ENCODE measurements at places on chromosomes 1 and 21.

- DNase-seq: no peak
Measured at GRCh38 chr21:38916214-38916964, 110.7 kb downstream of the ETS2 start.

DNA sequence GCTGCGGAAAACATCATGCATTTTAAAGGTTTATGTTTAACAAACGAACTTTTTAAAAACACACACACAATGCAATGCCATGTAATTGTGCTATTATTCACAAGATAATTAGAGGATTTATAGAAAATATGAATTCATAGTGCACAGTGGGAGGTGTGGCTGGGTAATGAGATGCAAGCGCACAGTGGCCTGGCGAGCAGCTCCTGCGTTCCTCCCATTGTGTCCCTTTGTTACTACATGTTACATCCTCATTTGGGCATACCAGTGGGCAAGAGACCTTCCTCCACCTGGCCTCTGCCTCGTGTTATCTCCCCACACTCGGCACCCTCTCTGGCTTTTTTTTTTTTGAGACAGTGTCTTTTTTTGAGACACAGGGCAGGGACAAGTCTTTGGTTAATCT is 30.0 kb upstream of the TENT5B start:
- DNase-seq: no peak

DNA sequence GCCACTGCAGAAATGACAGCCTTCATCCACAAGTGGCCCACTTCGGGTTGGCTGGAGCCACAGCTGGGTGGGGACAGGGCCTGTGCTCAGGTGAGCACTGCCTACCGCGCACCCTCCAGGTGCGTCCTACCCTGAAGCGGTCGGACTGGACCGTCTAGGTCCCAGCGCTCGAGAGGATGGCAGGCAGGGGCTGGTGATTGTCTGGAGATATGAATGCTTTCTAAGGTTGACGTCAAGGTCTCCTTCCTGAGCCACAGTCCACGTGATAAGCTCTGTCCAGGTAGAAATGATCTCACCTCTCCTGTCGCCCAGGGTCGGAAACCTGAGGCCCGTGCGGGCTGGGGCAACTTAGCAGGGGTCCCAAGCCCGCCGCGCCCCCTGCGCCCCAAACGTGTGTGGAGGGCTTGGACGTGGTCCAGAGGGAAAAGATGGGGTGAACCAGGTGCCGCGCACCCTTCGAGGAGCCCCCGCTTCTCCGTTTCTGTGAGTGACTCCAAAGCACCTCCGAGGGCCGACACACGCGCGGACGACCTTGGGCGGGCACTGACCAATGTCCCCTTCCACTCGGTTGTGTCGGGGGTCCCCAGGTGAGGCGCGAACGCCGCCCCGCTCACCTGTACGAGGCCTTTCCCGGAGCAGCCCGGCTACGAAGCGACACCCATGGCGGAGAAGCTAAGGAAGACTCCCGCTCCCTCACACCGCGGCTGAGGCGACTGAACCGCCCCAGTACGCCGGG is 853 bp upstream of the DOP1B start:
- DNase-seq: peak; percentile 17

GRCh38 chr21:14384453-14384852 is 1.5 kb upstream of the HSPA13 start:
- DNase-seq: no peak

- no peak for DNase-seq
Measured at GRCh38 chr1:66475940-66476339, 58.0 kb upstream of the SGIP1 start.

GRCh38 chr21:16587681-16588375 is 858.0 kb downstream of the USP25 start:
- DNase-seq: no peak

DNA sequence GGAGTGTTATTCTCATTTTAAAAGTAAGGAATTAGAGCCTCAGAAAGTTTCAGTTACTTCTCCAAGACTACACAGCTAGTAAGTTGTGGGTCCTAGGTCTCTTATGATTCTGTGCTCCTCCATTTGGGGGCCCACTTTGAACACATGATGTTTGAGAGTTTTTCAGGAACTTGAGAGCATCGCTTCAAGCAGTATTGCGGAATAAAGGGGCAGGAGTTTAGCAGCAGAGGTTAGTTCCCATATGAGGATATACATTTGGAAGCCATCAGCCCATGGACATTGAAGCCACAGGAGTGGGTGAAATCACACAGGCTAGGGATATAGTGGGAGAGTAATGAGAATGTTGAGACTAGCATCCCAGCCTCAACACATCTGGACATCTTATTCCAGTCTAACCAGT is 143.2 kb downstream of the RASAL2 start:
- no peak for DNase-seq

DNA sequence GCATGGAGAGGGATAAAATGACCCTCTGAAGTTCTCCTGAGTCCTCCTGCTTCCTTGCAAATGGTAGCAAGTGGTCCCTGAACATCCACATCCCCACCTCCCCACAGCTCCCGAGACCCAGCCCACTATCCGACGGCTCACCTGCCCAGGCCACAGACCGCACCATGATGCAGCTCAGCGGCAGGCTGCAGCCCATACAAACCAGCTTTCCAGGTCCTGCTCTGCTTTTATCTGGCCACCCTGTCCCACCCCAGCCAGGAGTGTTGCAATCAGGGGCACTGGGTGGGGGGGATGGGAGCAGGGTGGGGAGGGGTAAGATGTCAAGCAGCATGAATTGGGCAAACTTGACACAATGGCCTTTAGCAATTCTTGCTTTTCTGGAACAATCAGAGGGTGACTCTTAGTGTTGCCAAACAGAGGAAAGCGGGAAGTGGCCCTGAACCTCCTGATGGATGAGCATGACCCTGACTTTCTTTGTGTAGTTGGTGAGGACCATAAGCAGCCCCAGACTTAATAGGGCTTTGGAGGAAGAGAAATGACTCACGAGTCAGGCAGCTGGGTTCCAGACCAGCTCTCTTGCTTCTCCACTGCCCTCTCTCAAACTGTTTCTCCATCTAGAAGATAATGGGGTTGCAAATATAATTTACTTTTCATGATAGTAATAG is at the start of gene CHIT1:
Gene CHIT1, minus strand, starts transcription at position 203 of the 665 bp plus-strand sequence. Its CDS starts 37 bp downstream, at position 166.
- no peak for DNase-seq

DNA sequence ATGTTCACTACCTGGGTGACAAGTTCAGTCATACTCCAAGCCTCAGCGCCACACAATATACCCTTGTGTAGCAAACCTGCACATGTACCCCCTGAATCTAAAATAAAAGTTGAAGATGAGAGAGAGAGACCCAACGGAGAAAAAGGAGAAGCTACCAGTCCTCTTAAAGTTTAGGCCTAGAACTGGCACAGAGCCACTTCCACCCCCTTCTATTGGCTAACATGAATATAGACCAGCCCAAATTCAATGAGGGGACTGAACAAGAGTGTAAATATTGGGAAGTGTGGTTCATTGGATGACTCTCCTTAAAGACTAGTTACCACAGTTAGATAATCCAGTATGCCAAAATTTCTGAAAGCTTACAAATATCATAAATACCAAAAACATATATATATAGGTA is 139.9 kb upstream of the ATP1B1 start:
- no peak for DNase-seq

DNA sequence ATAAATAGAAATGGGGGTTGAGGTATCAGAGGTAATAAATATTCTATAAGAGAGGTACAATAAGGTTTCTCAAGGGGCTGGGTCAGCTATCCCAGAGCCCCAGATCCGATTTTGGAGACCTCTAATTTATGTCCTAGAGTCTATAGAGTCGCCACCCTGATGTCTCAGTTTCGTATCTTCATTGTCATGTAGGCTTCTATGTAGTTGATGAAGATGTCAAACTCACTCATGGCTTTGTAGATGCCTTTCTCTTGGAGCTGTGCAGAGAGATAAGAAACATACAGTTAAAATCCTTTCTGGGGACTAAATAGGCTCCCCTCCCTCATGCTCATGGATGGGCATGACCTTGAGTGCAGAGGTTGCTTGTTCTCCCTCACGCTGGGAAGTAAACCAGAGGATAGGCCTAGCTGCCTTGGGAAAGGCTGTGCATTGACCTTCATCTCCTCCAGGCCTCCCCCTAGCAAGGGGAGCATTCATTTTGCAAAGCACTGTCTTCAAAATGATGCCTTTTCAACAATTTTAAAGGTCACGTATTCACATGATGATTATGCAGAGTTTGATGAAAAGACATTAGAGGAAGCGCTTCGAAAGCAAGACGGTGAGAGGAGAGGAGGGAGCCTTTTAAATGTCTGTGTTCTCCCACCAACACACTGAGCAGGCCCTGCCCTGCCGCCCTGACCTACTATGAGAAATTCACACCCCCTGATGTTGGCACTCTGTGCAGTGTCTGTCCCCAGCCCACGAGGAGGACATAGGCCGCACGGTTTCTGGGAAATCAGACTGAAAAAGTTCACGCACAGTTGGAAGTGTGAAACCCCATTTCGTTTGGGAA is 1.9 kb upstream of the IL19 start:
- no peak for DNase-seq

GRCh38 chr1:212359794-212360479 is 54.7 kb downstream of the PACC1 start:
- DNase-seq: no peak

- DNase-seq: no peak
Measured at GRCh38 chr21:35854281-35854680, 206.0 kb downstream of the SETD4 start.

DNA sequence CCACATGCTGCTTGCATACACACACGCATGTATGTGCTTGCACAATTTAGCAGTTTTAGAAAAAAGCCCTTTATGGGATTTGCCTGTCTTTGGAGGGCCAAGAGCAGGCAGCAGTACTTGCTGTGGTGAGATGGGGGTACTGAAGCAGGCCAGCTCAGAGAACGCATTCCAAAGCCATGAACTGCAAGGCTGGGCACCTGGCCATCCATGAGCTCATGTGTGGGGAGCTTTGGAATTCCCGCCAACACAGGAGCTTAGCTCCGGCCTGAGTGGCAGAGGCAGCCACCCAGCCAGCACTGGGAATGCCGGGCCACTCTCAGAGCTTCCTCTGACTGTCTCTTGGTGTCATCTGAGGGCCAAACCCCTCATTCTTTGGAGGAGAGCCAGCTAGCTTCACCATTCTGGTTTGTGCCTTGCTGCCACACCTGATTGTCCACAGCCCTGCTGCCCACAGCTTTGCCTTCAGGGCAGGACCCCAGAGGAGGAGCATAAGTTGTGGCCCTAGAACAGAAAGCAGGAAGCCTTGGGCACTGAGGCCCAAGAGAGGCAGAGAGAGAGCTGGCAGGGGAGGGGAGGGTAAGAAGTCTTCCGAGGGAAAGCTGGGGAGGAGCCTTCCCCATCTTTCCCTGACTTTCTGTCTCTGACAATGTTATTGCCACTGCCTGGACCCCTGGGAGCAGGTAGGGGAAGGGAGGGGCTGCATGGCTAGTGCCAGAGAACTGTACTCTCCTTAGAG is 92.1 kb upstream of the POU3F1 start:
- no peak for DNase-seq

DNA sequence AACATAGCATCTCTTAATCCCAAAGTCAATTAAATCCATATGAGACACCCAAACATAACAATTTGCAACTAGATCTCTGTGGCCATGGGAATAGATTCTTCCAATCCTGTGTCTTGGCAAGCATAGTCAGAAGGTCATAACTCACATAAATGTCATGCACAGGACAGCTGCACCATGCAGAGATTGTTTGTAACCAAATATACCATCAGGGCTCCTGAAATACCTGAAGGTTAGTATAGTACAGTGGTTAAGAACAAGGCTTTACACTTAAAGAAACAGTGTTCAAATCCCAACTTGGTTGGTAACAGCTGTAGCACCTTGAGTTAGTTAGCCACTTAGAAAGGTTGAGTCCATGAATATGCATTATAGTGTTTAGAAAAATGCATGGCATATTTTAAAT is 82.6 kb upstream of the CCDC190 start:
- DNase-seq: no peak

DNA sequence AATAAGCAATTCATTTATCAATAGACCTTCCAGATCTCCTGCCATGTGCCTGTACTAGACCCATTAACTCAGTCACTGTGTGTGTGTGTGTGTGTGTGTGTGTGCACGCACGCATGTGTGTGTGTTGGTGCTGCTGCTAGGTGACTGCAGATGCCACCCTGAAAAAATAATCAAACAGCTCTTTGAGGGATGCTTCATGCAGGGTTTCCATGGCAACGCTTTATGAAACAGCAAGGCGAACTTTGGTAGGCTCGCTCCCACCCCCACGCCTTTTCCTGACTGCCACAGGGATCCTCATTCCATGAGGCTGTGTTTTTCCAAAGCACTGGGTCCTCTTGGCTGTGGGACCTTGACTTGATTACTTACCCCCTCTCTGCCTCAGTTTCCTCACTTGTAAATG is 94.0 kb downstream of the HMGB4 start:
- DNase-seq: no peak

DNA sequence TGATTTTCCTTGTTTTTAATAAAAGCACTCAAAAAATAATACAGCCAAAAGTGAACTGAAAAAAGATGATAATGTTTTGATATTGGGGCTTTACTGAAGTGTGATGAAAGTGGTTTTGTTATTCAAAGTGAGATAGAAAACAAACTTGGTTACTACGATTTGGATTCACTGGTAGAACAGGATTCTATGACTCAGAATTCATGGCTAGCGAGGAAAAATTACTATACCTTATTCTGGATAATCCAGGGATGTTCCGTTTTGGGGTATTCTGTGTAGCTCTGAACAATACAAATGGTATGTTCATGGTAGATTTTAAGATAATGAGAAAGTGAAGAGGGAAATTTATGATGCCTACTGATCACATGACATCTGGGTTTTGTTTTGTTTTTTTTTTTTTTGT is 117.7 kb downstream of the NRDC start:
- DNase-seq: no peak
